ENCODE measurements at places on chromosomes 1 and 21.

DNA sequence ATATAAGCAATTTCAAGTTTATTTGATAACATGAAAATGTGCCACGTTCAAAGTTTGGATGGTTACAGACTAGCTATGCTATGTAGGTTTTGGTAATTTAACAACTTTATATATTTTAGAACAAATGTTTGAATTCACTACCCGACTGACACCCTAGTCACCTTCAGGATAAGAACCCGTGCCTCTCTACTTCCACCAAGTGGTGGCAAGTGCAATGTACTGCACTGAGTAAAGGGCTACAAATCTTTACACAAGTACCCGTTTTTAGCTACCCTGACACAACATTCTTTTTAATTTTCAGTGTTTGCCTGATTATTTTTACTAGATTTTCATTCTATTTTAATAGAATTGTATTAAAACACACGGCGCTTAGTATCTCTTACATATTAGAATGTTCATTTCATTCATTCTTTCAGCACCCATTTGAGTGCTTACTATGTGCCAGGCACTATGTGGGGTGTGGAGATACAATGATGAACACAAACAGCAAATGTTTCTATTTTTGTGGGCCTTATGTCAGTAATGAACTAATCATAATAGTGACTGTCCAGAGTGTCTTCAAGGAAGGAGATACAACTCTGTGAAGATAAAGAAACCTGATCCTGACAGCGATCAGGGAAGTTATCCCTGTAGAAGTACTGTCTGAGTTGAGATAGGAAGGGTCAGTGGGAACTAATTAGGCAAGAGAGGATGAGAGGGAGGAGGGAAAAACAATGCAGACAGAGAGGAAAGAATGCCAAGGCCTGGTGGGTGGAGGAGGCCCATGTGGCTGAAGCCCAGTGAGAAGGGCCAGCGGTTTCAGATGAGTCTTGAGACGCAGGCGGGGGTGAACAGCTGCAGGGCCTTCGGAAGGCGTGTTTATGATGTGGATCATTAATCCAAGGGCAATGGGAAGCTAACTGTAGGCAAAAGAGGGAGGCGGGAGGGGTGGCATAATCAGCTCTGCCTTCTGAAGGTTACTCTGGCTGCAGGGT is 3.8 kb downstream of the LCA5L start:
- peak; percentile 13 for DNase-seq

DNA sequence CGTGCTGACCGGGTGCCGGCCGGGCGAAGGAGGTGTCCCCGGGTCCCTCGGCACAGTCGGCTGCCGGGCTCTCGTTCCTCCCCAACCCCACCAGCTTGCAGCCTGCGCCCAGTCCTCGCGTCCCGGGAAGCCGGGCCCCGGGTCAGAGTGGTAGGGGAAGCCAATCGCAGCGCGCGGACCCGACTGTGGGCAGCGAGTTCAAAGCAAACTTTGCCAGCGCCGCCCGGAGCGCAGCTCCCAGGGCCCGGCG is 328 bp downstream of the MYCL start:
- DNase-seq, result no peak

- DNase-seq, result no peak
These were observed 21.9 kb downstream of the DLGAP3 start for GRCh38 chr1:34907487-34908090.

DNA sequence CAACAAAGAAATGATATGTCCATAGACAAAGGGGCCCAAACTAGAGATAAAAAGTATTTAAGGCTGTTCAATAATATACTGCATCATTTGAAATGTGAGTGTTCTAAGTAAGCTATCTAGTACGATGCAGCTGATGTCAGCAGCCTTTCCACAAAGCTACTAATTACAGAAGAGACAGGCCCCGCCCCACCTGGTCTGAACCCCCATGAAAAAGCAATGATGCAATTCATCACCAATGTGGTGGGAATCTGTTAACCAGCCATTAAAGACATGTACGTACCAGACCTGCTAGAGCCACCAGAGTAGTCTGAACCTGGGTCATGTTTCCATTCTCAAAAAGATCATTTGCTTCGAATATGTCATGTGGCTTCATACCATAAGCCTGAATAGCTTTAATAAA is 25.1 kb downstream of the CNN3 start:
- DNase-seq, result no peak

DNA sequence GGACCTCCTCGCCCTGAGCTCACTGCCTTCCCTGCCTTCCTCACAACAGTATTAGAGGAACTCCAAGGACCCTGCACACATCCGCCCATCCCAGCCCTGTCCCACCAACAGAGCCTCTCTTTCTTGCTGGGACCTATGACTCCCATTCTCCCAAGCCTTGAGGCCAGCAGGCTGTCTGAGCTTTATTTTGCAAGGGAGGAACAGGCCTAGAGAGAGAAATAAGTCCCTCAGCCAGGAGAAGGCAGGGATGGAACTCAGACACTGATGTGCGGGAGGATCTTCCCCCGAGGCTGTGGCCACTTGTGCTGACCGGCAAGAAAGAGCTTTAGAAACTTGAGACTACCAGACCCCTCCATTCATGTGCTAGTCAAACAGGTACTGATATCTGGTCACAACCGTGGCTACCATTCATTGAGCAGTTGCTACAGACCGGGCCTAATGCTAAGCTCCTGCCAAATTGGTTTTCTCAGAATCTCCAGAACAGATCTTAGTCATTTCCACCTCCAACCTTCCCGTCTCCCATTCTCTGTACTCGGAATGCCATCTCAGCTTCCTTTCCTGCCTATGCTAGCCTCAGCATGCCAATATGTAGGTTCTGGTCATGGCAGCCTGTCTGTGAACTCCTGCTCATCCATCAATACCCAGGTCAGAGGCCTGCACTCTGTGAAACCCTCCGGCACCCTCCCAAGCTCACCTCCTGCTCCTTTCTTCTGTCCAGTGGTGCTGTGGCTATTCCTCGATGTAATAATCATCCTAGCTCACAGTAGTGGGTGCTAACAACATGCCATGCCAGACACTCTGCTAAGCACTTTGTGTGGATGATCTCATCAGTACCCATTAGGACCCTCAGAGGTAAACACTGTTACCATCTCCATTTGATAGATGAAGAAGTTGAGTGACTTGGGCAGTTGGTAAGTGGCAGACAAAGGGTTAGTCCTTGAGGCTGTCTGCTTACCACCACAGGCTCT is 3.8 kb downstream of the TMEM54 start:
- no peak for DNase-seq

- DNase-seq, result no peak
These were observed 4.0 kb upstream of the SSR2 start for GRCh38 chr1:156024801-156025200.

DNA sequence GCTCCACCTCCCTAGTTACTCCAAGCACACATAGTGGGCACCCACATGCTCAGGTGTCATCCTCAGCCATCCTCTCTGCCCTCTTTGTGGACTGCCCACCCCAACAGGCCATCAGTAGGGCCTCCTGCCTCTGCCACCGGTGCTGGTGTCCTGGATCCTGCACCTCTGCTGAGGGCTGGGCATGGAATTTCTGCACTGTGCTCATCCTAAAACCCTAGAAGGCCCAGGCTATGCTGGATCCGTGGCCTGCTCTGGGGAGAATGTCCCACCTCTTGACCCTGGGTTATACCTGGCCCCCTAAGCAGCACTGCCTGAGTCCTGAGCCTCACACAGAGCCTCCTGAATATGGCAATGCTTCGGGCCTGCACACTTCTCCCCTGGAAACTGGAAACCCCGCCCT is 318.3 kb downstream of the MATN1 start:
- no peak for DNase-seq

GRCh38 chr21:42862774-42863503 is 16.4 kb downstream of the WDR4 start:
- no peak for DNase-seq

DNA sequence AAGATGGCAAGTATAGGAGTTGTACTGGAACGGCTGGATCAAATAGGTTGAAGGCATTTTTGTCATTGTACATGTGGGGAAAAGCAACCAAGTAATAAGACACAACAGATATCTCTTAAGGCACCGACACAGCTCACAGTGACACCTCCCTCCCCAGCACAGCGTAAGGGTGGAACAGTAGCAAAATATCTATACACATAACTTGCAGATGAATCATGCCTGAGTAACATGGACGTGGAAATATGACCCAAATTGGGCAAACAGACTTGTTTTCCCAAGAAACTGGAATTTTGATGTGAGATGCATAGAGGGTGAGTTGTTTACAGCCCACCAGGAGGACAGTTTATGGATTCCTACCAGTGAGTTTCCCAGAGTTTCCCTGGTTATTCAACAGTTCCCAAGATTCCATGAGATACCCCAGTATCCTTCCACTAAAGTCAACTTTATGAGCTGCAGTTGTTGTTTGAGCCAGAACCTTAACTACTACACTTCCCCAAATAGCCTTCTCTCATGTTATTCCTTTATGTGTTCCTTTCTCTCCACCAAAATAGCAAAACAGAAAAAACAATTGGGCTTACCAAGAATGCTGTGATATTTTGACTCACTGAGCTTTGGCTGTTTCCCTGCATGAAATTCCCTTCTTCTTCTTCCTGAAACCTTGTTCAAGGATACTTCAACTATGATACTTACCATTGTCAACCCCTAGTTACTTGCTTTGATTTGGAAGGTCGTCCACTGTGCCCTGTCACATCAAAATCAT is 7.1 kb upstream of the DR1 start:
- DNase-seq, result no peak

GRCh38 chr1:66351913-66352312 is 182.0 kb upstream of the SGIP1 start:
- no peak for DNase-seq

DNA sequence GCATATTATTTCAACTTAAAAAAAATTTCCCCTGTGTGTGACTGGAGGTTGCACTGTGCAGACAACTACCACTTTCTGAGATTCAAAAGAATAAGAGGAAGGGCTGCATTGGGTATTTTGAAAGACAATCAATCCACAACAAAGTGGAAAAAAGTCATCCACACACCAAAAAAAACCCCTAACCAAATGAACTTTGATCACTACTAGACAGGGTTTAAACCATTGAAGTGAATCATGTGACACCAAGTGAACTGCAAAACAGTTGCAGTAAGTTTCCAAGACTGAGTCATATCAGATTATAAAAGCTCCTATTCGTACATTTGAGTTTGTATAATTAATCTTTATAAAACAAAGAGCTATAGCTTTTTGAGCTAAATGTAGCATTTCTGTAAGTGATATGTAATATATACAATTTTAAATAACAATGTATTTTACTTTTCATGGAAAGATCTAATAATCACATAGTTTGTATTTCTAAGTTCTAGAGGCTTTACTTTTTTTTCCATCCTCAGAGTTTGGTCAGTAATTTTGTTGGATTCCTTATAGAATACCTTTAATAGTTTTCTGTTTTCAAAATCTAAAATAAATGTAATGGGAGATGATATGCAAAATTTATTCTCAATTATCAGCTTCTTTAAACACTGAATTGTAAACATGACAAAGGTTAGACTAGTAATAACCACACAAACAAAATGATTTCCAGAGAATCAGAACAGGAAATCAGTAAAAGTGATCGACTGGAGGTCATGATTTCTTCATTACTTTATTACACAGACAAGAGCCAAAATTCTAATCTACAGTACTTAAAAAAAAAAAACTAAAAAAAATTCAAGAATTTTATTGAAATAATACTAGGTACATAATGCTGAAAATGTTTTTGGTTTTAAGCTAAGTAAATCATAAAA is 50.5 kb upstream of the GFI1 start:
- DNase-seq, result no peak

DNA sequence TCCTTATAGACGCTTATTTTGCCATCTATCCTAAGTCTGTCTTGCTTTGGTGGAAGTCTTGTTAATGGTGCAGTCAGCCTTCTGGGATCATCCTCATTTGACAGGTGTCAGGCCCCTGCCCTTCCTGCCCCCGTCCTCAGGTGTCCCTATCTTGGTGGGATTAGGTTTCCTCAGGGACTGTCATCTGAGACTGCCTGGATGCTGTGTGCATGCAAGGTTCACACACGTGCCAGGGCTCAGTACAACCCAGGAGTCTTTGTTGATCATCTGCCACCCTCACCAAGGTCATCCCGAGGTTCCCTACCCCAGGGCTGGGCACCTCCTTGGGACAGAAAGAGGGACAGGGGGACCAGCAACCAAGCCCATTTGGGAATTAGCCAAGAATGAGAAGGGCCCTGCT is 18.0 kb downstream of the PADI2 start:
- DNase-seq, result no peak

DNA sequence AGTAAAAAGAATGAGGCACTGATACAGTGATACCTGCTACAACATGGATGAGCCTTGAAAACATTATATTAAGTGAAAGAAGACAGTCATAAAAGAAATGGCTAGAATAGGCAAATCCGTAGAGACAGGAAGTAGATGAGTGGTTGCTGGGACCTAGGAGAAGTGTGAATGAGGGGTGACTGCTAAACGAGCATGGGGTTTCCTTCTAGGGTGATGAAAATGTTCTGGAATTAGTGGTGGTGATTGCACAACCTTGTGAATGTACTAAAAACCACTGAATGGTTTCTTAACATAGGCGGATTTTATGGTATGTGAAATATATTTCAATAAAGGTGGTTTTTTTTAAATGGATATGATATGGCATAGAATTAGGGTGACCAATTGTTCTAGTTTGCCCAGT is 12.6 kb upstream of the SERINC2 start:
- no peak for DNase-seq

DNA sequence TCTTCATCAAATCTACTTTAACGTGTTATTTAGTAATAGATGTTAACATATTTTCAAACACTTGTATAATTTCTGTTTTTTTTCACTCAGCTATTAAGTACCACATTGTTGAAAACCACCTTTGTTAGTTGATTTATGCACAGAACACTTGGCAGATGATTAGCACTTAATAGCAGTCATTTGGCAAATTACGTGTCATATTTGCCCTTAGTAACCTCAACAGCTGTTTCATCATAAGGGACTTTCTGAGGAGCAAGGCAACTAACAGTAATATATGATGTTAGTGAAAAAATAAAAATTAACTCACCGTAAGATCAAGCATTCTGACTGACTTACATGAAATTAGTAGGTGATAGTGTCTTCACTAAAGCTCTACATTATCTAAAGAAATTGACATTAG is 186.4 kb downstream of the HMCN1 start:
- no peak for DNase-seq

DNA sequence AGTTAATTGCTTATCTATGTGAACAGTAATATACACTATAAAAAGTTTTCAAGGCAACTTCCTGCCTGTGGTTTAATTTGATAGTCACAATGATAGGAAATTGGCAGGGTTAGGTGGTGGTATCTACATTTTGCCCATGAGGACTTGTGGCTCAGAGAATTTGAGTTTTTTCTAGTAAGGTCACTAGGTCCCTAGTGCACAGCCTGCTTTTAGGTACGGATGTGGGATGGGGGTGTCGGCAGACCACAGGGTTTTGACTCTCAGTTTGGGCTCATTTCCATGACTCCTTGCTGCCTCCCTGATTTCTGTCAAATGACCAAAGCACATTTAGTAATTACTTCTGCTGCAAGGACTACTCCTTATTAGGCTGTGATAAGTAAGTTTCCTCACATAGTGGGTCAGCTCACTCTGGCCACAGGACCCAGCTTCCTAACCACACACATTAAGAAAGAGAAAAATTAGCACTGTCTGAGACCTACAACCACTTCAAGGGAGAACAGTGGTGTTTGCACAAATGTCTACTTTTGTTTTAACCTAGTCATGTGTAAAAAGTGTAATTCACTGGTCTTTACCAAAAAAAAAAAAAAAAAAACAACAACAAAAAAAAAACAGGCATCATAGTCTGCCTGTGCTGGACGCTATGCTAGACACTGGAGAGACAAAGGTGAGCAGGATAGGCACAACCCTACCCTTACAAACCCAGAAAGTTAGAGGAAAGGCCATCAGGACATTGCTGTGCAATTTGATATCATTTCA is 43.7 kb downstream of the MRPL39 start:
- DNase-seq, result no peak
